Naive thymus-derived CD8-positive, alpha-beta T cell (primary cell): ENCODE measurements at places on chromosomes 13 and 19.

GRCh38 chr19:18532168-18532890, 10.5 kb upstream of the ELL start:
- DNase-seq = no peak
- H3K4me1 ChIP-seq = peaks cover 7% of the 10 kb centered on the region
- H3K36me3 ChIP-seq = no peaks in the 10 kb centered on the region
- H3K27me3 ChIP-seq = no peaks in the 10 kb centered on the region
- peak overlapping the region; percentile 65 for H3K27ac ChIP-seq
- H3K4me3 ChIP-seq = no peak overlapping the region

DNA sequence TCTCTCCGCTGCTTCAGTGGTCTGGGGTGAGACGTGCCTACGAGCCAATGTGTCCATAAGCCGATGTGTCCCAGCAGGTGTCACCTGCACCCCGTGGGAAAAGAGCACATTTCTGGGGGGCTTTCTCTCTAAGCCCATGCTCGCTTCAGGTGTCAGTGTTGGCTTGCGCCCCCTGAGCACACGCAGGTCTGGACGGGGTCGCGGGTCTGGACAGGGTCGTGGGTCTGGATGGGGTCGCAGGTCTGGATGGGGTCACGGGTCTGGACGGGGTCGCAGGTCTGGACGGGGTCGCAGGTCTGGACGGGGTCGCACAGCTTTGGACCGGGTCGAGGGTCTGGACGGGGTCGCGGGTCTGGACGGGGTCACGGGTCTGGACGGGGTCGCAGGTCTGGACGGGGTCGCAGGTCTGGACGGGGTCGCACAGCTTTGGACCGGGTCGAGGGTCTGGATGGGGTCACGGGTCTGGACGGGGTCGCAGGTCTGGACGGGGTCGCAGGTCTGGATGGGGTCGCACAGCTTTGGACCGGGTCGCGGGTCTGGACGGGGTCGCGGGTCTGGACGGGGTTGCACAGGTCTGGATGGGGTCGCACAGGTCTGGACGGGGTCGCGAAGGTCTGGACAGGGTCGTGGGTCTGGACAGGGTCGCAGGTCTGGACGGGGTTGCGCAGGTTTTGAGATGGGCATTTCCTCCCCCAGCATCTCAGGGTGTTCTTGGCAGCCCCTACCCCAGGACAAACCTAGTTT, 24.5 kb upstream of the TFDP1 start:
- H3K27me3 ChIP-seq = no peaks in the 10 kb centered on the region
- DNase-seq = no peak
- H3K4me3 ChIP-seq = no peak overlapping the region
- no peaks in the 10 kb centered on the region for H3K36me3 ChIP-seq

GRCh38 chr19:55406826-55407549, 600 bp downstream of the UBE2S start:
- peaks cover 39% of the 10 kb centered on the region for H3K4me1 ChIP-seq
- DNase-seq = no peak
- no peaks in the 10 kb centered on the region for H3K27me3 ChIP-seq

GRCh38 chr13:36807616-36808015, 11.4 kb upstream of the RFXAP start:
- DNase-seq = no peak
- H3K36me3 ChIP-seq = no peaks in the 10 kb centered on the region
- H3K4me3 ChIP-seq = no peak overlapping the region
- H3K27me3 ChIP-seq = peaks cover 39% of the 10 kb centered on the region

- H3K36me3 ChIP-seq = no peaks in the 10 kb centered on the region
- H3K4me1 ChIP-seq = peaks cover 16% of the 10 kb centered on the region
- no peak for DNase-seq
- no peak overlapping the region for H3K4me3 ChIP-seq
Observed at GRCh38 chr19:8150998-8151766, 1.8 kb upstream of the FBN3 start.

- H3K27me3 ChIP-seq = no peaks in the 10 kb centered on the region
- H3K4me3 ChIP-seq = no peak overlapping the region
- no peak overlapping the region for H3K27ac ChIP-seq
- no peaks in the 10 kb centered on the region for H3K36me3 ChIP-seq
- DNase-seq = no peak
Observed at GRCh38 chr19:10946958-10947657, 13.7 kb upstream of the SMARCA4 start.

DNA sequence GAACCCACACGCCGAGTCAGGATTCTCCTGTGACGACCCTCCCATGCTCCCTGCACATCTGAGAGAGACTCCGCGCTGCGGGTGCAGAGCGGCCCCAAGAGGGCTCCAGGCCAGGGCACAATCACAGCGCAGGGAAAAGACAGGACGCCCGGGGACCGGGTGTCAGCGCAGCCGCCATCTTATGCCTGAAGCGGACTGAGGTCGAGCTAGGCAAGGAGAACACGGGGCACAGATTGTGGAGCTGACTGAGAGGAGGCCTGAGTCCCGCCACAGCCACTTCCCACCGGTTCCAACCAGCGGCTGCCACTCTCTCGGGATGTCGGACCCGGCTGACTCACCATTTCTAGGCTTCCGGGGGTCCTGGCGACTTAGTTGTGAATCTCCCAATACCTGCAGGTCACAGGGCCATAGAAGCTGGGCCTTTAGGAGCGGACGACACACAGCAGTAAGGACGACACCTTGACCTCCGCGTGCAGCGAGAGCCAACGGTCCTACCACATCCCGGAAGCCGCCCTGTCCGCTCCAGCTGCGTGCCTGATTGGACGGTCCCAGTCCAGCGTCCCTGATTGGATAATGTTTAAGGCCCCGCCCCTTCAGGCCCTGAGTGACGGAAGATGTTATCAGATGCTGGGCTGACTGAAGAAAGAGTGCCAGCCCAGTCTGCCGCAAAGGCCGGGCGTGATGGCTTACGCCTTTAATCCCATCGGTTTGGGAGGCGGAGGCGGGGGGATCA, at the start of gene ZNF728:
Gene ZNF728 (minus strand): TSS at position 487 of the 733 bp plus-strand sequence. CDS start 146 bp downstream, at position 341.
- H3K4me3 ChIP-seq = no peak within 1 kb of the TSS
- H3K27me3 ChIP-seq = no peaks in the 10 kb centered on the region
- H3K4me1 ChIP-seq = no peaks in the 10 kb centered on the region
- no peak for DNase-seq
- no peaks in the 10 kb centered on the region for H3K36me3 ChIP-seq

GRCh38 chr13:99124794-99125316, 75.8 kb upstream of the UBAC2 start:
- no peak for DNase-seq
- no peaks in the 10 kb centered on the region for H3K36me3 ChIP-seq
- peaks cover 15% of the 10 kb centered on the region for H3K27me3 ChIP-seq

DNA sequence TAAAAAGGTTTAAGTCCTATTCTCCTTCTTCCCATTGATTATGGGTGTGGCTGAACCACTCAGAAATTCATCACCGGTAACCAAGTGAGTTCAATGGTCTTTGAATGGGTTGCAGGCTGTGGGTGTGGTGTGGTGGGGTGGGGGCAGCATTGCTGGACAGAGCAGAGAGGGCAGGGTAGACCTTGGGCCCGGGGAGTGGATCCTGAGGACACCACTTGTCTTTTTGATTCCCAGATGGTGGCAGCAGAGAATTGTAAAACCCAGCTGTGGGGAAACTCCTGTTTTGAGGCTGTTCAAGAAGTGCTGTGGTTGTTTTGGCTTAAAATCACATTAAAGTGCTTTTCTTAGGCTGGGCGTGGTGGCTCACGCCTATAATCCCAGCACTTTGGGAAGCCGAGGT, 45.8 kb upstream of the RGCC start:
- no peak overlapping the region for H3K4me3 ChIP-seq
- H3K4me1 ChIP-seq = no peaks in the 10 kb centered on the region
- H3K27me3 ChIP-seq = no peaks in the 10 kb centered on the region
- no peak for DNase-seq
- no peaks in the 10 kb centered on the region for H3K36me3 ChIP-seq

- no peak overlapping the region for H3K4me3 ChIP-seq
- H3K27me3 ChIP-seq = peaks cover 23% of the 10 kb centered on the region
- no peak for DNase-seq
- no peaks in the 10 kb centered on the region for H3K4me1 ChIP-seq
- peaks cover 22% of the 10 kb centered on the region for H3K36me3 ChIP-seq
- H3K27ac ChIP-seq = no peak overlapping the region
Observed at GRCh38 chr19:32537580-32537979, 43.4 kb upstream of the PDCD5 start.

DNA sequence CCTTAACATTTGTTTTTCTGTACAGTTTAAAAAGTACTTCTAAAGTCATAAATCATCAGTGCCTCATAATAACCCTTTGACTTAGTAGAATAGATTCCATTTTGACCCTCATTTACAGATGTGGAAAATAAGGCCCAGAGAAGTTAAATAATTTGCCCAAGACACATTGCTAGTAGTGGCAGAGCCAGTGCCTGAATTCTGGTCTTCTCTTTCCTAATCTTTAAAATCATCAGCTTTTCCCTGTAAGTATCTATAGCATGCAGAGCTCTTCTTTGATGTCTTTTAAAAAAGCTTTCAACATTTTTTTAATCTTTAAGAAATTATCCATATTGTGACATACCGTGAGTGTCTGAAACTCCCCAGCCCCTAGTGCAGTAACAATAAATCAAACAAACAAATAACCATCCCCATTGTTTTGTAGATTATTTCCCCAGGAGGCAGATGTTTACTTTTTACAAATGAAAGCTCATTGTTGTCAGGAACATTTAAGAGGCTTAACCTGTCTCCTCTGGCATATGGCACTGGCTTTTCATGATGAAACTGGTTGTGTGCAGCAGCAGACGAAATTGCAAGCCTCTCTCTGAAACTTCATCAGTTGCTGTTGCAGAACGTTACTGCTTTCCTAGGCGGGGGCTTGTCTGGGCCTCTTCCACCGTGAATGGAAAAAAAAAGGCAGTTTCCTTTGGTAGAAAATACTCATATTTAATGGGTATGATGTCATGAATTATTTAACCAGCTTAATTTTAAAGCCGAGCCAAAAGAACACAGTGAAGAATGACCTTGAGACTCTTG, 31.7 kb upstream of the PCDH8 start:
- DNase-seq = no peak
- H3K27me3 ChIP-seq = peaks cover 66% of the 10 kb centered on the region
- H3K4me3 ChIP-seq = no peak overlapping the region
- H3K36me3 ChIP-seq = peaks cover 6% of the 10 kb centered on the region
- no peak overlapping the region for H3K27ac ChIP-seq
- no peaks in the 10 kb centered on the region for H3K4me1 ChIP-seq

DNA sequence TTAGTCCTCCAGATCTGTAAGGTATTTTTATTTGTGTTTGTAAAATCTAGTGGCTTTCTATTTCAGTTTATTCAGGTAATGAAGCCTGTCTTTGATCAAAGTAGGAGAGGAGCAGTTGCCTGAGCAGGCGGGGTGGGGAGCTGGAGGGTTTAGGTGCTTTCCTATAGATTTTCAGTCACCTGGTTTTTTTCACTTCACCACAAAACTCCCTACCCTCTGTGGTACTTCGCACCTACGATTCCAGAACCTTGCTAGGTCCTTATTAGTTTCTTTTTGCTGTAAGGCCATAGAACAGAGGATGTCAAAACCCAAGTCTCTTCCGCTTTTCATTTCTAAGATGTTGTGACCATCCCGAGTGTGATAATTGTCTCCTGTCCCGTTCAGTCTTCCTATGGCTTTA, 26.6 kb downstream of the SLAIN1 start:
- H3K27me3 ChIP-seq = no peaks in the 10 kb centered on the region
- no peak for DNase-seq
- peaks cover 91% of the 10 kb centered on the region for H3K36me3 ChIP-seq
- H3K4me3 ChIP-seq = no peak overlapping the region

GRCh38 chr13:100203696-100204367, 114.9 kb downstream of the PCCA start:
- H3K27ac ChIP-seq = peak overlapping the region; percentile 68
- H3K4me3 ChIP-seq = peak overlapping the region; percentile 51
- H3K27me3 ChIP-seq = no peaks in the 10 kb centered on the region
- peaks cover 22% of the 10 kb centered on the region for H3K4me1 ChIP-seq

DNA sequence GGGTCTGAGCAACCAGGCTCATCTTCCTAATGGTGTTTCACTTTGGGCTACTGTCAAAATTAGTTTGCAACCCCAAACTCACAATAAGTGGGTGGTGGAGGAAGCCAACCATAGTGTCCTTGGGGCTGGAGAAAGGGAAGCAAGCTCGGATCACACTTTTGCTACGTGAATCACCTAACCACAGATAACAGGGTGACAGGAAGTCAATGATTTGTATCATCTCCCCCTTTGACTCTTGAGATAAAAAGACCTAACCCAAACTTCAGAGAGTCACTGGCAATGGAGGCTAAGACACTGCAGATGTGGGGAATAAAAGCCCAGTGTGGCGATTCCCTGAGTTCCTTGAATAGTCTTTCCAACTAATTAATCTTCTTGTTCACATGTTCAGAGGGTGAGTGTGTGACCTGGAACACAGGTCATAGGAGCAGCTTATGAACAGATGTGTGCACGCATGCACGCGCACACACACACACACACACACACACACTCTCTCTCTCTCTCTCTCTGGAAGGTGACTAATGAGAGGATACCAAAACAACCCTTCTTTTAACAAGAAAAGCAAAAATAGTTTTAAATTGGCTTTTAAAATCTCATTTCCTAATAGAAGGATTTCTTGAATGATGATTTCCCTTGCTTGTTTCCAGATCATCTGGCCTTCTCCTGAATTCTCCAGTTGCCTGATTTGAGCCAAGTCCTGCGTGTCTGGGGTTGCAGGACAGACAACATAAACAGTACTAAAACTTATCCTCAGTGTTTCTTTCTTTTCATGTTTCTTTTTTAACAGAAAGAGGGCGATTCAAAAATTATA, 21.2 kb upstream of the DOCK9 start:
- peak overlapping the region; percentile 84 for H3K4me3 ChIP-seq
- H3K27ac ChIP-seq = peak overlapping the region; percentile 95
- peaks cover 92% of the 10 kb centered on the region for H3K4me1 ChIP-seq
- H3K27me3 ChIP-seq = no peaks in the 10 kb centered on the region

GRCh38 chr13:103306163-103306562, 239.9 kb upstream of the SLC10A2 start:
- DNase-seq = no peak
- no peaks in the 10 kb centered on the region for H3K27me3 ChIP-seq
- H3K4me3 ChIP-seq = no peak overlapping the region
- no peaks in the 10 kb centered on the region for H3K36me3 ChIP-seq
- no peak overlapping the region for H3K27ac ChIP-seq
